ENCODE measurements at places on chromosomes 3 and 15.
A peak's percentile ranks its signal among the peaks of the same experiment; 100 is the strongest.

GRCh38 chr3:78804251-78805037 is 963.4 kb downstream of the ROBO1 start:
- no peak for DNase-seq

- no peak for DNase-seq
Measured at GRCh38 chr3:118761291-118761606, 273.4 kb downstream of the IGSF11 start.

DNA sequence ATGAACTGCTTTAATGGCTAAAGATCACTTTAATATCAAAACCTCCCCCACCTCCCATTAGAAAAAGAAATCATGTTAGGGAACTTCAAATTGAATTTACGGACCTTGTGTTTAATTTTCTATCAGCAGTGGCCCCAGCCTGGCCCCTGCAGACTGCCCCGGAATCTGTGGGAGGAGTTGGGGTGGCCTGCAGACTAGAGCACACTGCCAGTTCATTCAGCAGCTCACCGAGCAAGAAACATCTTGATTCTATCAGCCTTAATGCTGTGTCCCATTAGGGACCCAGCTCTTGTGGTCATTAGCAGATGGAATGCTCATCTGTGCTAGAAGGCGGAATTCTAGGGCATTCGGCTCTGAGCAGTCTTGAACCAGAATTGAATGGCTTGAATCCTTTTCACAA is 54.2 kb downstream of the FLNB start:
- DNase-seq = no peak

DNA sequence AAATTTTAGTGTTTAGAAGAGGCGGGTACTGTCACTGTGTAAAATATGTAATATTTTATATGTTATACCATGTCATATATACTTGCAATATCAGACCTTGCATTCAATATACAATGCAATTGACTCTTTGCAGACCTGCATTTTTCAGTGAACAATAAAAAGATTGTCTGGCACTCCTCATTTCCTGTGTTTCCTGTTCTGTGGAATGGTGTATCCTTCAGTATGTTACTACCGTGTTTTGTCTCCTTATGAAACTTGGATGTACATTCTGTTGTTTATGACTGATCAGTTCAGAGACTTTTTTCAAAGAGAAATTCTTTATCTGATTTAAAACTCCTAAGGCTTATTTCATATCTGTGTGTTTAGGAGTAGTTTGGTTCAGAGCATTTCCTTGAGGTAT is 31.5 kb downstream of the APH1B start:
- no peak for DNase-seq

GRCh38 chr3:114714237-114714636 is 420.4 kb downstream of the TIGIT start:
- no peak for DNase-seq

GRCh38 chr3:54994111-54994513 is 66.3 kb upstream of the LRTM1 start:
- no peak for DNase-seq

- DNase-seq = no peak
Measured at GRCh38 chr15:55372701-55373440, 35.3 kb downstream of the CCPG1 start.

DNA sequence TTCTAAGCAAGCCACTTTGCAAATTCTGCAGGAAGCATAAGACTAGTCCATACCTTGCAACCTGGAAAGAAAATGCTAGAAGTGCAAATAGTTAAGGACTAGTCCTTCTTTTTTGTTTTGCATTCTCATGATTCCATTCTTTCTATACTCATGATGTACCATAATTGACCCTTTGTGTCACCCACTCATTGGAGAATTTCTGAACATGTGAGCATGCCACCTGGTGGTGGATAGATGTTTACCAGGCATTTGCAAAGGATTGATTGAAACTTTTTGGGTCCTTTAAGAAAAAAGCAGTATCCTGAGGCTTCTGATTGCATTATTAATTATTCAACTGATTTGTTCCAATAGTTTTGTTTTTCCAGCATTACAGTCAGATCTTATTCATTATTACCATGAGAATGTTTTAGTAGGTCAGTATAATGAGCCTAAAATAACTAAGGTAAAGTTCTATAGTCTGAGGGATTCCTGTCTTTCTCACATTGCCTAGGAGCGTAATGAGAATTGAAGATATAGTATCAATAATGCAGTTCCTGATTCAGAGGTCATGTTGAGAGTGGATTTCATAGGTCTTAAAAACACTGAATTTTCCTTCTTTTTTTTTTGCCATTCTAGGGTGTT is 20.2 kb upstream of the DIPK2A start:
- peak; percentile 70 for DNase-seq

GRCh38 chr15:31200735-31201151 is 99.2 kb upstream of the TRPM1 start:
- peak; percentile 63 for DNase-seq

DNA sequence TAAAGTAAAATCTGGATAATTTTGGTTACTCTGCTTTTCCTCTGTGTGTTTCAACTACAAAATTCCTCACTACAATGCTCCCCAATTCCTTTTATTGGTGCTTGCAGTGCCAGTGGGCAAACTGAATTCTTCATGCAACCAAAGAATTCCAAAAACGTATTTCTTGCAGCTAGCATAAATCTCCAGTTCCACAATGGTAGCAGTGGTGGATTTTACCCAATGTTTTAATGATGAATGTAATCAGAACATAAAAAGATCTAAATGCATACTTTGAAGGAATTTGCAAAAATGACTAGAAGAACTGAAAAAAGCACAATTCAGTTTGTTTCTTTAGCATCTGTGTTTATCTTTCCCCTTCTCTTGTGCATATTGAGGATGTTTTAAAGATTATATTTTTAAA is 359.6 kb upstream of the TPRG1 start:
- DNase-seq = no peak

- DNase-seq = no peak
Measured at GRCh38 chr3:152391671-152392070, 122.9 kb downstream of the MBNL1 start.

GRCh38 chr3:144028798-144029411 is 57.3 kb downstream of the DIPK2A start:
- DNase-seq = no peak

GRCh38 chr3:127902486-127902885 is 12.5 kb upstream of the KBTBD12 start:
- peak; percentile 87 for DNase-seq

GRCh38 chr3:115760716-115761115 is 137.4 kb downstream of the GAP43 start:
- peak; percentile 79 for DNase-seq

DNA sequence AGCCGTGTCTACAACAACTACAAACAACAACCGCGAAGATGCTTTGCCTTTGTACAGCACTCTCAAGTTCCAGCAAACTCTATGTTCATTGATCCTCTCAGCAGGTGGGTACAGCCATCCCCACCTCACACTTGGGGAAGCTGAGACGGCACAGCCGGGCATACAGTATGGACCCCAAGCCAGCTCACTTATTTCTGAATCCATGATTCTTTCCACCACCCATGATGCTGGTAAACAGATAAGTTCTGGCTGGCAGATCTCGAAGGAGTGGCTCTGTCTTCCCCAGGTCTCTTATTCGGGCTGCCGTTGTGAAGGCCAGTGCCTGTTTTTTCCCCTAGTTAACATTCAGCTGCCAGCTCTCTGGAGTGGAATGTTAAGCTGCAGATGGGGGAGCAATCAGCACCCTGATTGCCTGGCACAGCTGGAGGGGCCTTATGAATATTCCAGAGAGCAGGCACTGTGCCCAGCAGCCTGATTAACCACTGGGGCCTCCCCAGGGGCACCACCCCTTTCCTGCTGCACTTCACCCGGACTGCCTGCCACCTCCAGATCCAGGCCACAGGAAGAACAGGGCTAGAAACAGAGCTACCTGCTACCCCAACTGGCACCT is 73.2 kb downstream of the CORO2B start:
- DNase-seq = no peak

DNA sequence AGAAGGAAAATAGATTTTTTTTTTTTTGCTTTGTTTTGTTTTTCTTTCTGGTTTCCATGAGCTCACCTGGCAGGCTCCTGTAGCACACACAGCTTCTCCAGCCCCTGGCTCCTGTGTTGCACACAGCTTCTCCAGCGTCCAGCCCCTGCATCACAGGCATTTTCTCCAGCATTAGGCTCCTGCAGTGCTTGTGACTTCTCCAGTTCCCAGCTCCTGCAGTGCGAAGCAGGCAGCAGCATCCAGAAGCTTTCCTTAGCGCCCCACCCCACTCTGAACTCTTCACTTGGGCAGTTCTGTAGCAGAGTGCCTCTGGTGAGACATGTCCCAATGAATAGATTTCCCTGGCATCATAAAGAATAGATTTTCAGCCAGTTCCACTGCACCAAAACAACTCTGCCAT is 5.5 kb upstream of the CCDC39 start:
- peak; percentile 13 for DNase-seq

DNA sequence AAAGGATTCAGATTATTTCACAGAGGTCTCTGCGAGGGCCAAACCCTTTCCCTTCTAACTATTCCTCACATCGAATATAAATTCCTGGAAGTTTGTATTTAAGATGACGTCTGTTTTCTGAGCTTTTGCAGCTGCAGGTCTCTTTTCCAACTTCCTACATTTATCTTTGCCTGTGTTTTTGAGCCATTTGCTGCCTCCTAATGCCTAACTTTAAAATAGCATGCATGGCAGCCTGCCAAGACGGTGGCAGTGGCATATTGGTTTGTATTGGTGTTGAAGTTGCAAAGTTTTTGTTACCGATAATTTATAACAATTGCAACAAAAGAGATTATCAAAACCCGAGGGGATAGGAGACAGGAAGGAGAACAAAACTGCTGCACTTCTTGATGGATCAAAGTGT is 187.1 kb upstream of the DNAJC19 start:
- DNase-seq = peak; percentile 80

GRCh38 chr3:138774529-138775253 is 60.0 kb downstream of the PIK3CB start:
- peak; percentile 28 for DNase-seq

DNA sequence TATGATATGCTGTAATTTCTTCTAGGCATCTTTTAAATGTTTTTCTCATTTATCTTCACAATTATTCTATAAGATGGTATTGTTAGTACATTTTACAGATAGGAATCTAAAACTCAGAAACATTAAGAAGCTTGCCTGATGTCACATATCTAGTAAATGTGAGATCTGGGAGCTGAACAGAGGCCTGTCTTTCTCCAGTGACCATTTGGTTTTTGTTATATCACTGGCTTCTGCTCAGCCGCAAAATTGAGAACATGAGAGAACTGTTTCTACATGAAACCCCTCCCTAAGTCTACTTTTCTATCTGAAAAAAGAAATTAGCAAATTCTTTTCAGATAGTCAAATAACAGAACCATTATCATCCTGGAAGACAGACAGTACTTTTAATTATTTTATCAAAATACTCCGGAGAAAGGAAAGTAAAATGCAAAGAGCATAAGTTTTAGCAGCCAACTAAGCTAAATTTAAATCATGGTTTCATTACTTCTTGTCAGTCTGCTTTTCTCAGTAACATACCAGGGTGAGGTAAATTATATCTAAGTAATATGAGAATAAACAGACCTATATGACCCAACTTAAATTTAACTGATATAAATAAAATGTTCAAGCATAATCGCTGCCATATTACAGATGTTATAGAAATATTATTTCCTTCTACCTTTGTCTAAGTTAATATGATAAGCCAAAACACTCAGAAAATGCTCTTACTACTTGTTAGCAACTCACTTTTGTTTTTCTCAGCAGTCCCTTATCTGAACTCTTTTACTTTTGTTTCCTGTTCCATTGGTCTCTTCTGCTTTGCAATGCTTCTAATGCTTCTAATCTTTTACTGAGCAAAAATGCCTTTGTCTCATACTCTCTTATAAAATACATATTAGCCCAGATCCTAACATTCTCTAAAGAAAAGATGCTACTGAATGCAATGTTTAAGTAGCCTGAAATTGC is 68.0 kb upstream of the MBNL1 start:
- DNase-seq = no peak

GRCh38 chr3:104920512-104920911 is 446.2 kb upstream of the ALCAM start:
- no peak for DNase-seq

GRCh38 chr15:89785774-89786140 is 9.6 kb downstream of the MESP2 start:
- no peak for DNase-seq

DNA sequence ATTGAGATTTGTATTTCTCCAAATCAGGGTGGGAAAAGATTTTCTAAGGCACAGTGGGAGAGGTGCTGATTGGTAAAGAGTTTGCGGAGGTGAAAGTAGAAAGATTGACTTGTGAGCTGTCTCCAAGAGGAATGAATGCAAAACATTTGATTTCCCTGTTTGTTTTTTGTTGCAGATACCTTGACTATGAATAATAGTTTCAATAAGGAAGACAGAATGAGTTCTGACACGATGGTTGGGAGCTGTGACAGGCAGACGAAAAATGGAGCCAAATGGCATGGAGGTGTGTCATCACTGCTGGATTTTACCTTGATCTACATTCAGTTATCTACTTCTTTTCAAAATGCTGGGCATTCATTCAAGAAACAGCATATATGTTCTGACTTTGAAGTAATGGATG is 145.1 kb downstream of the NFKBIZ start:
- DNase-seq = no peak

DNA sequence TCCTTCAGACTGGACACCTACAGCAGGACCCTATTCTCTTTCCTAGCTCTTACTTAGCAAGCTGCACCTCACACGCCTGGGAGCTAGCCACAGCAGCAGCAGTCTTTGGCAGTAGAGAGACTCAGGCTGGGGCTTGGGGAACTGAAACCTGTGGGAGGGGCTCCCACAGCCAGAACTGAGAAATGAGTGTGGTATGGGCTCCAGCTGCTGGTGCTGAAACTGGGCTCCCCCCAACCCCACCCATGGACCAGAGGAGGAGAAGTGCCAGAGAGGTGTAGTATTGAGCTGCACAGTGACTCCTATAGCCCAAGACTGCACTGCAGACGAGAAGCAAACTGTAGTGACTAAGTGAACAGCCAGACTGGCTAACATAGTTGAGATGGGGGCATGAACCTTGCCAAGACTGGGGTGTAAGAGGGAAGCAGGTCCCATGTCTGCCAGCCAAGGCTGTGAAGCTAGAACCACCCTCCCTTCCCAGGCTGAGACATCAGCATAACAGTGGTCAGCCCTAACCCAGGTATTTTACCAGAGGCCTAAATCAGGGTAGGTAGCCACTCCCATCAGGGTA is 62.5 kb downstream of the MYO5A start:
- no peak for DNase-seq

DNA sequence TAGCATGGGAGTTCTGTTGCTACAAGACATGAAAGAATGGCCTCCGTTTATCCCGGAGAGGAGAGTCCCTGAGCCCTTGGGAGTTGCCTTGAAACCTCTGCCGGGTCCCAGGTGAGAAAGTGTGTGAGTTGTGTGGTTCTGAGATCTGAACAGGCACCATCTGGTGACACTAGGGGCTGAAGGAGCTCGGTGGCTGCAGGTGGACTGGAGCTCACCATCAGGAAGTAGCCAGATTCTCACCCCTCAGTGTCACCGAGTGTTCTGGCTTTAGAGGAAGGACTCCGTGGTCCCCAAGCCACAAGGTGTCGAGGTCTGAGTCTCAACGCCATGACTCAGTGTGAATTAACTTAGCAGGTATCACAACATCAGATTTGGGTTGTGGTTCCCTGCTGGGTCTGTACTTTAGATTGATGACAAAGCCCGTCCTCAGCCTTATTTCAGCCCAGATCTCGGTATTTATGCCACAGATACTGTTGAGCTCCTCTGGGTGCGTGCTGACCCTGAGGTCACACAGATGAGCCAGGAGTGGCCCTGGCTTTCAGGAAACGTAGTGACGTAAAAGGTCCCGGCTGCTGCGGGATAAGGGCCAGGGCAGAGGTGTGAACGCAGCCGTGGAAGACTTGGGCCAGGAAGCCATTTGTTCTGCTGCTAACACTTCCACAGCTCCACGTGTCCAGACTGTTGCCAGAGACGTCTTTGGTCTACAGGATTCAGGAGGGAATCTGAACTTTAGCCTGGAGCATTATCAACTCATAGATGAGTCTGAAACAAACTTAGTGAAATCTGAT is 54.4 kb downstream of the PGPEP1L start:
- DNase-seq = no peak

All from NCI-H82 (cell line).